ENCODE measurements at places on chromosomes 16 and 17.

DNA sequence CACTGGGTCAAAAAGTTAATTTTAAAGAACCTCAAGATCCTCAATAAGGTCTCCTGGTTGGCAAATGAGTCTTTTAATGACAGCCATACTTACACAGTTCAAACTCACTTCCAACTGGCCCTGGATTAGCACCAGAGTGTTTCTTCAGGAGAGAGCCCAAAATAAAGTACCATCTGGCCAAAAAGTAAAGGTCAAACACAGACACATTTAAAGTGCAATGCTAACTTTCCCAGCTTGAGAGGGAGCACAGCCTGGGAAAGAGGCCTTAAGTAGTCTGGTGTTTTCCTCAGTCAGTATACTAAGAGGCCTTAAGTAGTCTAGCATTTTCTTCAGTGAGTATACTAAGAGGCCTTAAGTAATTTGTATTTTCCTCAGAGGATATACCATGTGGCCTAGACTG lies 46.6 kb upstream of the ERN1 start:
- DNase-seq, result no peak

- DNase-seq, result no peak
Observed at GRCh38 chr16:1222553-1223354, 2.3 kb downstream of the TPSG1 start.

- no peak for DNase-seq
Observed at GRCh38 chr17:19254651-19255050, 17.5 kb downstream of the EPN2 start.

GRCh38 chr17:48701864-48702532 lies 20.3 kb downstream of the PRAC1 start:
- DNase-seq, result no peak

DNA sequence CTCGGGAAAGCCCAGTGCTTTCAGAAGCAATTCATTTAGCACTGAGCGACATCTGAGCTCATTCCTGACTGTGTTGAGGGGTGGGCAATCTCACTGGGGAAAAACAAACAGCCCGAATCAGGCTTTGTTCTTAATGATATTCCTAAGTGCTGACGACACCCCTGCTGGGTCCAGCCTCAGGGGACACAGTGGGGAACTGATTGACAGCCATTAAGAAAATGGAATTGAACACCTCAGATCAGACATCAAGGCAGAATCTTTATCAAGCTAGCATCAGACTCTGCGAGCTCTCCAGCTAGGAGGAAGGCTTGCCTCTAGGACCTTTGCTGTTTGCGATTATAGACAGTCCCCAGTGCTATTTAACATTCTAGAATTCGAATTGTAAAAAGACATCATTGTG lies 22.5 kb upstream of the LYRM9 start:
- DNase-seq, result no peak

DNA sequence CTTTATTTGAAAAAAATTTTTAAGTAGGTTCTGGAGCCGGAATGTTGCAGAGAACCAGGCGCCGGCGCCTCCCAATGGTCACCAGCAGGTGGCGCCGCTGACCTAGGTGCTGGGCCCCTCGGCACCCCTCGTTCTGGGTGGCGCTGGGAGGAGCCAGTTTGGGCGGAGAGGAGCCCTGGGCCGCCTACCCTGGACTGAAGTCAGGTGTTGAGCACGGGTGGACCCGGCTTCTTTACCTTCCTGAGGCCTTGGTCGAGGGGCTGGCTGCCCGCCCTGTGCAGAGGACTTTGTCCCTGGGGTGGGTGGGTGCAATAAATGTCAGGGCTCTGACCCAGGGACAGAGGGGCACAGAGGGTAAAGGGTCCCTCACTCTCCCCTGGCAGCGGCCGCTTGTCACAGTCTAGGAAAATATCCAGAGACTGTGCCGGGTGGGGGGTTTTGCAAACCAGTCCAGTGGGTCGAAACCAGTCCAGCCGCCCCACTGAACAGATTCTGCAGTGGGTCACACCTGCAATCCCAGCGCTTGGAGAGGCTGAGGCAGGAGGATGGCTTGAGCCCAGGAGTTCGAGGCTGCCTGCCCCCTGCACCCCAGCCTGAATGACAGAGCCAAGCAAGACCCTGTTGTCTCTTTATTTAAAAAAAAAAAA lies 30.1 kb upstream of the TNFRSF13B start:
- DNase-seq, result peak; percentile 77

Data from CD4-positive, alpha-beta T cell treated with Interleukin-21 for 1 hour (primary cell).